ENCODE measurements at places on chromosomes 1 and 21. TPM values are rescaled to one million over a fixed set of nuclear protein-coding genes. Genes with fewer than 3 reads are reported as not detected.

- H3K27me3 ChIP-seq = no peaks in the 10 kb centered on the region
- no peak overlapping the region for H3K4me3 ChIP-seq
- no peak for DNase-seq
- no peak overlapping the region for H3K27ac ChIP-seq
- H3K36me3 ChIP-seq = peaks cover 33% of the 10 kb centered on the region
- H3K4me1 ChIP-seq = no peaks in the 10 kb centered on the region
These were observed 30.7 kb downstream of the NOL9 start for GRCh38 chr1:6523566-6523965.

GRCh38 chr1:101410048-101410878 is 173.4 kb downstream of the S1PR1 start:
- H3K27me3 ChIP-seq = no peaks in the 10 kb centered on the region
- H3K4me1 ChIP-seq = peaks cover 19% of the 10 kb centered on the region
- H3K4me3 ChIP-seq = no peak overlapping the region
- H3K36me3 ChIP-seq = no peaks in the 10 kb centered on the region
- H3K27ac ChIP-seq = peak overlapping the region; percentile 62
- peak; percentile 37 for DNase-seq

DNA sequence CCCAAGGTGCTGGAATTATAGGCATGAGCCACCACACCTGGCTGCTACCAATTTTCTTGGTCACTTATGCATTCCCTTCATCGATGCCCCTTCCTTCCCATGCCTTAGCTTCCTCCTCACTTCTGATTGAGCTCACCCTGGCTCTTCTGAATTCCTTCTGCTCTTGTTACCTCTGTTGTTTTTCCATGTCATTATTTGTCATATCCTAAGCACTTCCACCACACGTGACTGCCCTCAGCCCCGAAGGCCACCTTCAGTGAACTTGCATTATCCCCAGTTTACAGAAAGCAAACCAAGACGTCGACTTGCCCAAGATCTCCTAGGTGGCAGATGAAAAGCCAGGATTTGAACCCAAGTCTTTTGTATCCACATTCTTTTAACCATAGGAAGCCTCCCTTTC is 30.7 kb downstream of the CA6 start:
- no peaks in the 10 kb centered on the region for H3K4me1 ChIP-seq
- H3K27ac ChIP-seq = no peak overlapping the region
- no peaks in the 10 kb centered on the region for H3K27me3 ChIP-seq
- no peak for DNase-seq
- H3K36me3 ChIP-seq = no peaks in the 10 kb centered on the region

DNA sequence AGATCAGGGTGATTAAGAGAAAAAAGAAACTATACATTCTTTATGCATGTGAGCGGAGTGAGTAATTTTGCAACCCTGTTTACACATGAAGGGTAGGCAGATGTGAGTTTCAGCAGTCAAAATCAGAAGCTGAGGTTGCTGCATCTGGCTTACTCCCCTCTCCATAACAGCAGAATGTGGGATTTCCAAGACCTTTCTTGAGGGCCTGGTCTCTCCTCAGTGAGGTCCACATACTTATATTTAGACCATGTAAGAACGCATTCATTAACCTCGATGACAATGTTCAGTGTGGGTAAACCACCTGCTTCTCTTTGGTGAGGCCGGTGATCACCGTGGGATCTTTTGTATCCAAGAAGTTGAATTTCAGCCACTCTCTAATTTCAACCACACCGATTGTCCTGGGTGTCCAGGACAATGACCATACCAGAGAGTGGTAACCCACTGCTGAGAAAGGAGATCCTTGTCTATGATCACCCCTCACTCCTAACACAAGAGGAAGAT is 18.7 kb upstream of the RAP1A start:
- DNase-seq = no peak
- H3K4me1 ChIP-seq = peaks cover 56% of the 10 kb centered on the region
- H3K27ac ChIP-seq = no peak overlapping the region

DNA sequence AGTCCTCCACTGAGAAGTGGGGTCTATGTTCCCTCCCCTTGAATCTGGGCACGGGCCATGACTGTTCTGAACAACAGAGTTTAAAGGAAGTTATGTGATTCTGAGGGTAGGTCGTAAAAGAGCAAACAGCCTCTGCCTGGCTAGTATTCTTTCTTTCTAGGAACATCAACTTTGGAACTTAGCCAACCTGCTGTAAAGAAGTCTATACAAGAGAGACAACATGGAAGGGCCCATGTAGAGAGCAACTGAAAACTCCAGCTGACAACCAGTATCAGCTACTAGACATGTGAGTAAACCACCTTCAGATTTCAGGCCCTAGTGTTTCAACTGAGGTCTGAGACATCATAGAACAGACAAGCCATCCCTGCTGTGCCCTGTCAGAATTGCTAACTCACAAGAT is 7.5 kb downstream of the SELENOF start:
- peaks cover 41% of the 10 kb centered on the region for H3K36me3 ChIP-seq
- H3K27ac ChIP-seq = no peak overlapping the region
- no peaks in the 10 kb centered on the region for H3K4me1 ChIP-seq
- H3K4me3 ChIP-seq = no peak overlapping the region
- H3K27me3 ChIP-seq = no peaks in the 10 kb centered on the region
- DNase-seq = no peak

C1QTNF12 gene
- 2.1 TPM for total RNA-seq

DNA sequence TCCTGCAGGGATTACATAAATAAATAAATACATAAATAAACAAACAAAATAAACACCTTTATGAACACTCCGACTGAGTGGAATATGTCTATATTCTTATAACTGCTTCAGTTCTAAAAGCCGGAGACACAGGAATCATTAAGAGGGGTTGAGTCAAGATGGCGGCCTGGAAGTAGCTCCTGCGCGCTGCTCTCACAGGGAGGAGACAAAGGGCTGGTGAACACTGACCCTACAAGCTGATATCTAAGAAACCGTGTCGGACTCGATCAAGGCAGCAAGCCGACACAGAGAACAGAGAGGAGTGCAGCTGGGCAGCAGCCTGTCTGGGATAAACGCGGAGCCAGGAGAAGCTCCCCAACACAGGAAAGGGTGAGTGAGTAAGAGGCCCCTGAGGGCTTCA is 1098.6 kb upstream of the NCAM2 start:
- no peak for DNase-seq
- H3K4me1 ChIP-seq = no peaks in the 10 kb centered on the region
- no peak overlapping the region for H3K4me3 ChIP-seq
- H3K36me3 ChIP-seq = no peaks in the 10 kb centered on the region
- no peaks in the 10 kb centered on the region for H3K27me3 ChIP-seq
- H3K27ac ChIP-seq = no peak overlapping the region

- no peak overlapping the region for H3K4me3 ChIP-seq
- no peak overlapping the region for H3K27ac ChIP-seq
- DNase-seq = peak; percentile 21
- H3K27me3 ChIP-seq = no peaks in the 10 kb centered on the region
These were observed 68.1 kb upstream of the NFASC start for GRCh38 chr1:204802401-204803175.

- no peak overlapping the region for H3K27ac ChIP-seq
- no peaks in the 10 kb centered on the region for H3K36me3 ChIP-seq
- no peaks in the 10 kb centered on the region for H3K27me3 ChIP-seq
- no peak for DNase-seq
These were observed 31.3 kb upstream of the CLCA4 start for GRCh38 chr1:86515597-86515996.

ANP32E gene
- 55.4 TPM for total RNA-seq

DNA sequence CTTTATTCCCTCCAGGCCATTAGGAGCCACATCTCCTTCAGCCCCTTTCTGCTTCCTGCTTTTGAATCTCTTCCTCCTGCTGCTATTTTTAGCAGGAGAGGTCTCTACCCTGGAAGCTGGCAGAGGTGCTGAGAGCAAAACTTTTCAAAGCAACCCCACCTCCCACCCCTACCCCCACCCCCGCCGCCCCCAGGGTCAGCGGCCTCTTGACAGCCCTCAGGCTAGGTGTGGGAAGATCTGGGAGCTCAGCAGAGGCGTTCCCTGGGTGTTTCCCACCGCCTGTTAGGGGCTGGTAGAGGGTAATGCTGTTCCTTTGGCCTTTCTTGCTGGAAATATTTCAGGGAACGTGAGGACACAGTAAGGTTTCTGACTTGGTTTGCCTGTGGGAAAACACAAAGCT is 112.5 kb upstream of the CACHD1 start:
- no peaks in the 10 kb centered on the region for H3K4me1 ChIP-seq
- no peak overlapping the region for H3K27ac ChIP-seq

S100A10 gene
- 46.1 TPM for total RNA-seq

- H3K4me3 ChIP-seq = no peak overlapping the region
- no peaks in the 10 kb centered on the region for H3K27me3 ChIP-seq
- no peaks in the 10 kb centered on the region for H3K36me3 ChIP-seq
These were observed 10.0 kb downstream of the MAEL start for GRCh38 chr1:166999075-166999474.

DNA sequence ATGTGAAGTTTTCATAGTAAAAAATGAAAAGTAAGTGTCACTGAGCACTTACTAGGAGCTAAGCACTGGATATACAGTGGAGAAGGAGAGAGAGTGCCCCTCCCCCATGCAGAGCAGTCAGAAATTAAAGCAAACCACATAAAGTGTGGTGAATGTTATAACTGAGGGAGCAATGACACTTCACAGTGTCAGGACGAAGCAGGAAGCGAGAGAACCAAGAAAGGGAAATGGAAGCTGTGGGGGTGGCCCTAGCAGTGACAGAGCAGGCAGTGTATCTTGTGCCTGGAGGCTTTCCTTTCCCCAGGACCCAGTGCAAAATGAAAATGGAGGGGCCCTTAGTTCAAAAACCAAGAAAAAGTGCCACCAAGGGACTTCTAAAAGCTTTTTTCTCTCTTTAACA is 21.5 kb upstream of the RCAN3 start:
- no peak for DNase-seq
- H3K36me3 ChIP-seq = no peaks in the 10 kb centered on the region
- H3K4me1 ChIP-seq = peaks cover 24% of the 10 kb centered on the region
- H3K4me3 ChIP-seq = no peak overlapping the region
- H3K27me3 ChIP-seq = no peaks in the 10 kb centered on the region

GRCh38 chr1:161069731-161070270 is at the start of gene ARHGAP30:
ARHGAP30 (minus strand) TSS chr1:161069891; CDS start chr1:161069624, 267 bp downstream.
- peaks cover 12% of the 10 kb centered on the region for H3K36me3 ChIP-seq
- H3K4me3 ChIP-seq = peak within 1 kb of the TSS; percentile 87
- H3K27ac ChIP-seq = peak within 1 kb of the TSS; percentile 94

DNA sequence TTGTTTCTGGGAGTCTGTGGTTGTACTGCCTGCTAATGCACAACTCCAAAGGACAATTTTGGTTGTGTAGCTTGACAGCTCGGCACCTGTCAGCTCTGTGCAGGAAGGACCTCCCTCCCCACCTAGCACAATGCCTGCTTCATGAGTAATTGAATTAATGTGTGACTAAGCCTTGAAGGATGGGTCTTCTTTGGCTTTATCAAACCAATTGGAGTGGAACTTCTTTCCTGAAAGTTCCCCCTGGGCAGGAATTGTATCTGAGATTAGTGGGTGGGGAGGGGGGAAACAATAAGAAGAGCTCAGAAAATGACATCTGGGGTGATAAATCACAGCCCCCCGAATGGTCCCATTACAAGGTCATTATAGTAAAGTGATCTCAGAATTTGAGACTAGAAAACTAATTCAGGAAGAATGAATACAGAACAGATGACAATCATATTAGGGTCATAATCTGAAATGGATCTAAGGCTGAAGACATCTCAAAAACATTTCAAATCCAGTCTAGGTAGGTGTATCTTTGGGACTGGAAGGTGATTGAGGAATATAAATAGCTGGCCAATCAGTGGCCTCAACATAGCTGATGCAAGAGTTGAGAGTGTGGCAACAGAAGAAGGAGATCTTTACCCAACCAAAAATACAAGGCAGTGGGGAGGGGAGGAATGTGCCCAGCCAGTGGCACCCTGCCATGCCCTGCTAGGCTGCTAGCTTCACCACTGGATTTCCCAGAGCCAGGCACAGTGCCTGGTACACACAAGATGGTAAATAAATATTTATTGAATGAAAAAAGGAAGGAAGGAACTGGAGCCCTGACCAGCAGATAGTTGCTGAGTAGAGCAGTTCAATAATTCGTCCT is 10.1 kb upstream of the SESN2 start:
- peak overlapping the region; percentile 6 for H3K4me3 ChIP-seq
- H3K27ac ChIP-seq = no peak overlapping the region
- H3K27me3 ChIP-seq = no peaks in the 10 kb centered on the region
- H3K4me1 ChIP-seq = peaks cover 17% of the 10 kb centered on the region

GRCh38 chr21:40972151-40972550 is 125.2 kb upstream of the DSCAM start:
- no peak overlapping the region for H3K4me3 ChIP-seq
- no peaks in the 10 kb centered on the region for H3K36me3 ChIP-seq
- no peaks in the 10 kb centered on the region for H3K27me3 ChIP-seq
- H3K4me1 ChIP-seq = no peaks in the 10 kb centered on the region

- no peak overlapping the region for H3K4me3 ChIP-seq
- no peaks in the 10 kb centered on the region for H3K4me1 ChIP-seq
- no peaks in the 10 kb centered on the region for H3K27me3 ChIP-seq
- no peaks in the 10 kb centered on the region for H3K36me3 ChIP-seq
- H3K27ac ChIP-seq = no peak overlapping the region
These were observed 10.6 kb downstream of the ZZZ3 start for GRCh38 chr1:77671836-77672235.

PRR9 gene
- total RNA-seq = 0.33 TPM

DNA sequence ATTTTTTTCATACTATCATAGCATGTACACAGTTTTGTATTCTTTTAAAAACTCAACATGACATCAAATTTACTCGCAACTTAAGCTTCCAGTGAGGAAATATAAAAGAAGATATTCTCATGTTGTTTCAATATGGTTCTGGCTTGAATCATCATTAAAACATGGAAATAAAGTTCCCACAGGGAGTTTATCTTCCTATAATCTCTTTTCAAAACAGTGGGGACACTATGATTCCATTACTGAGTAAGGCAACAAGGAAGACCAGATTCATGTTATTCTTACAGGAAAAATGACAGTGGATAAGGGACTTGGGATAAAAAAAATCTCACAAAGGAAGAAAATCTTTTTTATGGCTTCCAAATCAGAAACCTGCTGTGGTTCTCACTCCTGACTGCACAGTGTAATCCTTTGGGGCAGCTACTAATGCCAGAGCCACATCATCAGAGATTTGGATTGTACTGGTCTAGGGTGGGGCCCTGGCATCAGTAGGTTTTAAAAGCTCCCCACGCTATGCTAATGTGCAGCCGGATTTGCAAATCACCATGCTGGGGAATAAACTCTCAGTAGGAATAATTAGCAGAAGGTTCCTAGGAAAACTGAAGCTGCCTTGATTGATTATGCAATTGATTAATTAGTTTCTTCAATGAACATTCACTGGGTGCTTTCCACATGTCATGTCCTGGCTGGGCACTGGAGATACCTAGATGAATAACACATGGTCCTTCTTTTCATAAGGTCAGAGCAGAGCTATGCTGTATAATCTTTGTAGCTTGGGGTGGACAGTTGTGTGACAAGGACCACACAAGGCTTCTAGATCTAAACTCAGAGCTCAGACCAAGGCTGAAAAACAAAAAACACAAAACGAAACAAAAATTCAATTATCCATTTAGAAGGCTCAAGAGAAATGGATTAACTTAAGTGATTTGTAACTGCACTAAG is 71.1 kb upstream of the C8B start:
- H3K27ac ChIP-seq = no peak overlapping the region
- H3K4me3 ChIP-seq = no peak overlapping the region
- H3K27me3 ChIP-seq = no peaks in the 10 kb centered on the region
- no peak for DNase-seq
- no peaks in the 10 kb centered on the region for H3K36me3 ChIP-seq

All from thymus (tissue), 14 donors.